AG04449 (cell line): ENCODE measurements at places on chromosomes 4 and X.

DNA sequence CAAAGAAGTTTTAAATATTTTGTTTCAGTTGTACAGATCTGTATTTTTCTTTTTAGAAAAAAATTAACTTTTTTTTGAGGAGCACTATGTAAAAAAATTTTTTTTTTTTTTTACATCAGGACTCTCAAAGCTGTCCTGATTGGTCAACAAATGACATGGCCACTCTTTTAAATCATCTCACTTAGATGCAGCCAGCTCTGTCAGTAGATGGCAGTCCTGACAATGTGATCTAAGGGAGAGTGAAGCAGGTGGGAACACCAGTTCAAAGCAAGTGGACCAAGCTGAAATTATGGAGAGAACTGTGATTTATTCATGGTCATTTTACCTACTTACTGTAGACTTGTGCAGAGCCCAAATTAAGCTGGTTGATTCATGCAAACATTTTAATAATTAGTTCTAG, 174.7 kb upstream of the GPRIN3 start:
- no peak for DNase-seq

- no peak for DNase-seq
Measured at GRCh38 chrX:12210196-12210815, 72.0 kb downstream of the FRMPD4 start.

DNA sequence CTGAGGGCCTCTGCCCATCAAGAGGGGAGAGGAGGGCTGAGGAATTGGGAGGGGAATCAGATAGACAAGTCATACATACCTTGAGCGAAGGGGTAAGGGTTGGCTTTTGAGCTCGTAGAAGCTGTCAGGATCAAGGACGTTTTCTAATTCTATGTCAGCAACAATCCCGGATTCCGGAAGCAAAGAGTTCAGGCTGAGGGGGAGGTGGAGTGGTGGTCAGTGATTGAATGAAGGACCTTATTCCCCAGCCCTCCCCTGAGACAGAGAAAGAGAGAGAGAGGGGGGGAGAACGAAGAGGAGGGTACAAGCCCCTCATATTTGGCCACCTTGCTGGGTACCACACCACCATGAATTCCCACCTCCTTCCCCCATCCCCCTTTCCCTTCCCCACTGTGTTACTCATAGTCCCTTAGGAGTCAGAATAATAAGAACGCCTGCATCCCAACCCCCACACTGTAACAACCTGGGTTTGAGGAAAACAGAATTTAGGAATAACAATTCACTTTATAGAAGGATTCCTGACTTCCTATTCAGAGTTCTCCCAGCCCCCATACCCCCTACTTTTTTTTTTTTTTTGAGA, 2.7 kb downstream of the TFE3 start:
- no peak for DNase-seq

DNA sequence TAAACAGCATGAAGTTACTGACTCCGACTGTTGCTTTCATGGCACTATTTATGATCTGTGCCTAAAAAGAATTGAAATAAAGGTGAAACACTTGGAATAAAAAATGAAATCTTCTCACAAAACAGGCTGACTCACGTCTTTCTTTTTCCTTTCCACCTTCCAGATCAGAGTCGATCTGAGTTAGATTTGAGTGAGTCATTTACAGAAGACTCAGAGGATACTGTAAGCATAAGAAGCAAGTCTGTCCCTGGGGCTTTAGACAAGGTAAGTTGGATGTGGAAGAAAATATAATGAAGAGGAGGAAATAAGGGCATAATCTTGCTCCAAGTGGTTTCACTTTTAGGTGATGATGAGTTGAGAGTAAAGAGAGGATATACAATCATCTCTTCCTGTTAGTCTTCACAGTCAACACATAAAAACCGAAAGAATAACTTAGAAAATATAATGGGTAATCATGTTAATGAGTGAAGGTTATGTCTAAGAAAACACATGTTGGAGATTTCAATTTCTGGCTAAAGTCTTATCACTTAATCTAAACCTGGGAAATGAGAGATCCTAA, 89.7 kb downstream of the SYTL5 start:
- no peak for DNase-seq

DNA sequence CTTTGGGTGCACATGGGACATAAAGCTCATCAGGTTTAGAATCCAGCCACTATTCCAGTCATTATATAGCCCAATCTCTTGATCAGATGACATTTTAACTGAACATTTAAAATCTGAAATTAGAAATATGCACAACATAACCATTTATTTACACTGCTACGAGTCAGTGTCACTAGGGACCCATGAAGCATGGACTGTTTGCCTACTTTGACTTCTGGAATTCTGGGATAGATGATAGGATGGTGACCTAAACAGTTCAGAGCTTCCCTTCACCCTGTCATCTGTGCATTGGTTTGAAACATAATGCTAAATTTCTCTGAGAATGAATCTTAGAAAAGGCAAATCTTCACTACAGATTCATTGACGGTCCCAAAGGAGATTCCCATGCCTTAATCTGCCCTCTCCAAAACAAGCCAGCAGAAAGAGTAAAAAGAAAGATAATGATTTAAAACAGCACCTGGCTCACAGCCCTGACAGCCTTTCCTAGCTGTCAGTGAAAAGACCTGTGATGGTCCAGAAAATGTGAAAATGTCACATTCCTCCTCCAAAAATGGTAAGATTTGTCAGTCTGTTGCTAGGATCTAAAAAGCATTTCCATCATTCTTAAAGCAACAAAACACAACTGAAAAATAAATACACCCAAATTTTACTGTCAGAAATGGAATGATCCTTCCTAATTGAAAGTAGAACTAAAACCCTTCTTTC, 18.9 kb upstream of the HERC3 start:
- DNase-seq = no peak

DNA sequence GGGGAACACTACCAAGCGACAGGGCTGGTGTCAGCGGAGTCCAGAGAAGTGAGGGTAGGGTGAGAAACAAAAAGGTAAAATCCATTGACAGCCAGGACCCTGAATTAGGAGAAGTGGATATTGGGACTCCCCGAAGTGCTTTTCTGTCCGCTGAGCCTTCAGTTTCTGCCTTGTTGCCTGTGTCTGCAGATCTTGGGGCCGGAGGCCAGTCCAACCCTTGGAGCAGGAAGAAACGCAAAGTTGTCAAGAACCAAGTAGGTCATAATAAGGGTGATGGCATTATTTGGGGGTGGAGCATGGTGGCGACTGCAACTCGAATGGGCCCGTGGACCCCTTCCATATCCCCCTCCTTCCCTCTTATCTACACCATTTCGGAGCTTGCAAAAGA, 1.0 kb downstream of the ARMCX1 start:
- DNase-seq = no peak

GRCh38 chr4:73421708-73422457, 14.1 kb upstream of the AFP start:
- DNase-seq = no peak

DNA sequence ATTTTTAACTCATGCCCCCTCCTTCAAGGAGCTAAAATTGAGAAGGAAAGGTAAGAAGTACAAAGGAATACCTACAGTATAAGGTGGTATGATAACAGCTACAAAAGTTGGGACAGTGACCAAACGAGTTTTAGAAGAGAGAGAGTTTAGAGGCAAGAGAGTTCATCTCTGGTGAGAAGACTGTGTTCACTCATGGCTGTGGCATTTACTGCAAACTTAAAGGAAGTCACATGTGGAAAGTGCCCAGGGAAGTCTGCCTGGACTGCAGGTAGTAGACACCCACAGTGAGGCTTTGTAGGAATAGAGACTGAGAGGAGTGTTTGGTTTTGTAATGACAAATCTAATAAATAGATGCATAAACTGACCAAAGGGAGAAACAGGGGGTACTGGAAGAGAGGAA, 493.5 kb downstream of the IL15 start:
- no peak for DNase-seq
